ENCODE measurements at places on chromosomes 4 and X. TPM values are rescaled to one million over a fixed set of nuclear protein-coding genes. Genes with fewer than 3 reads are reported as not detected.
A peak's percentile ranks its signal among the peaks of the same experiment; 100 is the strongest.

Gene HERC6
- 6.0 TPM for total RNA-seq

- H3K4me1 ChIP-seq, result no peaks in the 10 kb centered on the region
- no peaks in the 10 kb centered on the region for H3K27me3 ChIP-seq
- DNase-seq, result peak; percentile 5
- no peaks in the 10 kb centered on the region for H3K36me3 ChIP-seq
- H3K4me3 ChIP-seq, result peak overlapping the region; percentile 44
- H3K27ac ChIP-seq, result peak overlapping the region; percentile 81
Observed at GRCh38 chrX:74536832-74537371, 77.5 kb downstream of the RLIM start.

DNA sequence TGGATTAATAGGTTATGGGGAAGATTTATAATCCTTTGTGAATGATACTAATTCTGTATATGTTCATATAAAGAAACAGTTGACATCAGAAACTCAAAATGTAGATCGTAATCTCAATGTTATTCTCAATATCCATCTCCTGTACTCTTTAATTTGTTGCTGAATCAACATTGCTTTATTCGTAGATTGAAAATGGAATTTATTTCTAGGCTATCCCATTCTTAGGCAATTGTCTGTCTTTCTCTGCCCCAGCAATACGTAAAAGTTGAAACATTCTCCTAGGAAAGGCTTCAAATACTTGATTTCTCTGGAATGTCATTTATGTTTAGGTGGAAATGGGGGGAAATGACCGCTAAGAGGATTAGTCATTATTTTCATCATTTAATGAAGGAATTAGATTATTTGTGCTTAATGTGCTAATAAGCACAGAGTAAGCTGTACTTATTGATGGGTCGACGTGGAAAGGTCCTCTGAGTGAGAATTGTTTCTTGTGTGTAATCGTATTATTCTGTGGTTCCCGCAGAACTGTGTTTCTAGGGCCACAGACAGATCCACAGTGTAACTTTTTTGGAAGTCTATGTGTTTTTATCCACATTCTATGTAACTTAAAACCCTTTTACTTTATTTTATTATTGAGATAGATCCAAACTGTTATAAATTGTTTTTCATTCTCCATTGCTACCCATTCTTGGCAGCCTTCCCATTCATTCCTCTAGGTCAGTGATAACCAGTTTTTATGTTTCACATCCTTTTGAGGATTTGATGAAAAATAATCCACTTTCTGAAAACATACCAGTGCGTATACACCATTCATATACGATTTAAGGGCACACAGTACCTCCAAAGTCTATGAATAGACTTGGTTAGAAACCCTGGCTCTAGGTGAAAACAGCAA, 262.9 kb downstream of the ARHGAP10 start:
- H3K27me3 ChIP-seq, result no peaks in the 10 kb centered on the region
- H3K36me3 ChIP-seq, result no peaks in the 10 kb centered on the region
- no peak overlapping the region for H3K27ac ChIP-seq

GRCh38 chr4:23091711-23092110, 399.0 kb downstream of the GBA3 start:
- no peak for DNase-seq
- no peak overlapping the region for H3K27ac ChIP-seq
- H3K36me3 ChIP-seq, result no peaks in the 10 kb centered on the region

DNA sequence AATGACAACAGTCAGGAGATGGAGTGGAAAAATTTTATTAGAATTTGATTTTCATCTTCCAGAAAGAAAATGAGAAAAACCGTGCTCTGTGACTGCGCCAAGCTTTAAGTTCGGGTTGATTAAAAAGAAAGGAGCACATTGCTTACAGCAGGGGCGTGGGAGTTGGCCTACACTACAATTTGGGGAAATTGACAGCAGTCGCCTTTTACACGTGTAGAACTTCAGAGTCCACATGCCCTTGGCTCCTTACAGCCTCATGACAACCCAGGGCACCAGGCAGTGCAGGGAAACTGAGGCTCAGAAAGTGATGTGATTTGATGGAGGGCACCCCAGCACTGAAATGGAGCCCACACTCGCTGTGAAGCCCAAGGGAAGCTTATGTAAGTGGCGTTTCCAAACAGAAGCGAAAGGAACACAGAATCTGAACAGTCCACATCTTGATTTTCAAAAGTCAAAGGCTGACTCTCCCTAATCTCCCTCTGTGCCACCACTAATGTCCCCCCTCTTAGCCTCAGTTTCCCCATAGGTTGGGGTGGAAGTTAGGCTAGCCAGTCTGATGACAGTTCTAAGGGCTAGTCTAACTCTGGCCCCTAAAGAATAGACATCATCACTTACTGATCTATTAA, 5.5 kb downstream of the PPP2R2C start:
- H3K4me3 ChIP-seq, result no peak overlapping the region
- DNase-seq, result no peak
- no peak overlapping the region for H3K27ac ChIP-seq
- H3K27me3 ChIP-seq, result peaks cover 44% of the 10 kb centered on the region

- H3K36me3 ChIP-seq, result no peaks in the 10 kb centered on the region
- no peak for DNase-seq
- H3K27ac ChIP-seq, result no peak overlapping the region
- H3K27me3 ChIP-seq, result no peaks in the 10 kb centered on the region
- no peak overlapping the region for H3K4me3 ChIP-seq
- H3K4me1 ChIP-seq, result no peaks in the 10 kb centered on the region
Observed at GRCh38 chr4:163107754-163108153, 58.9 kb downstream of the NAF1 start.

DNA sequence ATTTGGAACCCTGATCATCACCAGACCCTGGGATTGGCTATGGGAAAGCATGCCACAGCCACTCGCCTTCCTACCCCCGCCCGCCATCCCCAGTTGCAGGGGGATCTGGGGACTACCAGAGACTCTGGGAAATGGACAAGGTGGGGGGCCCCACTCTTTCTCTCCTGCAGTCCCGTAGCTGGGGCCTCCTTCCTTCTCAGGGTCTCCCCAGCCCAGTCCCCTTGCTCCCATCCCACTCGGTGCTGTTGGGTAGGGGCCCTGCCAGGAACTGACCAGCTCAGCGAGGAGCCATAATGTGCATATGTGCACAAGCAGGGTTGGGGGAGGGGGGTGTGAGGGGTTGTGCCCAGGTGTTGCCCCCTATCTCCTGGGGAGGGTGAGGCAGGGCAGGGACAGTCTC, 3.4 kb upstream of the USP11 start:
- no peak for DNase-seq
- H3K4me1 ChIP-seq, result no peaks in the 10 kb centered on the region
- peaks cover 6% of the 10 kb centered on the region for H3K36me3 ChIP-seq
- no peak overlapping the region for H3K27ac ChIP-seq

DNA sequence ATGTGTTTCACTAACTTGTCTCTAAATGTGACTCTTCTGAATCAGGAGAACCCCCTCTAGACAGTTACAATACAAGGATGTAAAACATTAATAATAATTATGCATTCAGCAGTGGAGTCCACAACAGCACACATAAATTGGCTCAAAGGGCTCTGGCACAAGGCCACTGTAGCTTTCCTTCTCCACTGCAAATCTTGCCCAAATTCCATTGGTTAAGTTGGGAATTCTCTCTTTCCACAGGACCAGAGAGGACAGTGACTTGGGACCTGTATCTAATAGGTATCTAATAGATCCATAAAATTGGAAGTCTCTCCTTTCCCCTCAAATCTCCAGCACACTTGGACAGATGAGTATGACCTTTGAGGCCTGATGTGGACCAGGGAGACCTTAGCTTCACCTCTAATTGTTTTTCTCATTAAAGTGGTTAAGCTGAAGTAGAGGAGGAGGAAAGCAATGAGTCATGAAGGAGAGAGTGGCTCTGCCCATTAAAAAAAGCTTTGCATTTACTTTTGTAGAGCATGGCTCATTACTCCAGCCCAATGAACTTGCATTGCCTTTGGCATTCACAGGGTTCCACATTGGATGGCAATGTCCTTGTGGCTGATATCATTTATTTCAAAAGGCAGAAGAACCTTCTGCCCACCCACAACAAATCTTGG, 72.3 kb upstream of the SH3RF1 start:
- no peak for DNase-seq
- H3K4me1 ChIP-seq, result no peaks in the 10 kb centered on the region
- no peaks in the 10 kb centered on the region for H3K27me3 ChIP-seq
- H3K4me3 ChIP-seq, result no peak overlapping the region

DNA sequence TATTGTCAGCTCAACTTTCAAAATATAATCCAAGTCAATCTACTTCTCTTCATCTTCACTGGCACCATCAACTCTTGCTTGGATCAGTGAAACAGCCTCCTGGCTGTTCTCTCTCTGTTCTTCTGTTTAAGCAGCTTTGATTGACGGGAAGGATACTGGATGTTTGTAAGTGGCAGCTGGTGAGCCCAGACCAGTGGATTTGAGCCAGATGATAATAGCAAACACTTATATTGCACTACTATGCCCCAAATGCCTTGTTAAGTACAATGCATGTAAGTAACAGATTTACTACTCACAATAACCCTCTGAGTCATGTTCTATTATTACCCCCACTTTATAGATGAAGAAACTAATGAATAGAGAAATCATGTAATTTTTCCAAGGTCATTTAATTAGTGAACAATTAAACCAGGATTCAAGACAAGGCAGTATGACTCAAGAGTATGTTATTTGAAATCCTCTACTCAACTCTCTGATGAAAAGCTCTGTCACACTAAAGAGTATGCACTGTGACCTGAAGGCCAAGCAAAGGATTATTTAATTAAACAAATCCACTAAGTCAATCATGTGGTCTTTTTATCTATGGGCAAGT, 44.8 kb downstream of the SPANXN3 start:
- no peaks in the 10 kb centered on the region for H3K4me1 ChIP-seq
- H3K27me3 ChIP-seq, result no peaks in the 10 kb centered on the region
- H3K36me3 ChIP-seq, result no peaks in the 10 kb centered on the region
- H3K4me3 ChIP-seq, result no peak overlapping the region
- no peak for DNase-seq
- no peak overlapping the region for H3K27ac ChIP-seq

Gene IBSP
- not detected for total RNA-seq

GRCh38 chrX:129360175-129360574, 163.1 kb downstream of the SMARCA1 start:
- no peaks in the 10 kb centered on the region for H3K4me1 ChIP-seq
- H3K27ac ChIP-seq, result no peak overlapping the region
- peak; percentile 45 for DNase-seq
- no peaks in the 10 kb centered on the region for H3K36me3 ChIP-seq
- H3K4me3 ChIP-seq, result no peak overlapping the region

Gene SLC34A2
- total RNA-seq, result not detected

DNA sequence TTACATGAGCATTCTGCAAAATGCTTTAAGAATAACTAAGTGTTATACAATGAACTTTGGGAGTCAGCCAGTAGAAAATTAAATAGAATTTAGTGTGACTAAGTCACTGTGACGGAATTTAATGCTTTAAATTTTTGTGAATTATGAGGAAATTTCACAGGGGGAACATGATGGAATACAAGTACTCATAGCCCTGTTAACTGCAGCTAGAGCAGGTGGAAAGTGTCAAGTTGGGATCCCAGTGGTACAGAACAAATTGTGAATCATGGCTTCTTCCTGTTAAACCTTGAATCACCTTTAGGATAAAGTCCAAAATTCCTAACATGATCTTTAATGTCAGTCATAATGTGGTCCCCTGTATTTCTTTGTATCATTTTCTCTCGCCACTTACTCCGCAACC, 212.2 kb upstream of the CENPE start:
- H3K27ac ChIP-seq, result no peak overlapping the region
- no peaks in the 10 kb centered on the region for H3K4me1 ChIP-seq
- no peaks in the 10 kb centered on the region for H3K27me3 ChIP-seq

Gene USP17L13
- not detected for total RNA-seq

Gene COL25A1
- total RNA-seq, result 2.5 TPM

Gene ZNF630
- total RNA-seq, result 4.5 TPM

Gene FGFBP2
- total RNA-seq, result 33.0 TPM

DNA sequence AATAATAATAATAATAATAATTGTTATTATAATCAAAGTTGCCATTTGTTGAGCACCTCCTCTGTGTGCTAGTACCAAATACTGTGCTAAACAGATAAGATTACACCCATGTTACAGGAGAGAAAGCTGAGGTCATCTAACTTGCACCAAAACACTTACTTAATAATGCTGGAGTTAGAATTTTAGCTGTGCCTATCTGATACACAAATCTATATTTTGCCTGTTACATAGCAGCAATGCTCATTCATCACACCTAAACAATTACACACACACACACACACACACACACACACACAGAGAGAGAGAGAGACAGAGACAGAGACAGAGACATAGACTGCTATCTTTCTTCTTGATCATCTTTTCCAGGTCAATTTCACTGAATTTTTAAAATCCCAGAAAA, 170.9 kb upstream of the KLF3 start:
- no peaks in the 10 kb centered on the region for H3K27me3 ChIP-seq
- no peaks in the 10 kb centered on the region for H3K36me3 ChIP-seq
- H3K4me1 ChIP-seq, result peaks cover 22% of the 10 kb centered on the region
- H3K27ac ChIP-seq, result no peak overlapping the region

DNA sequence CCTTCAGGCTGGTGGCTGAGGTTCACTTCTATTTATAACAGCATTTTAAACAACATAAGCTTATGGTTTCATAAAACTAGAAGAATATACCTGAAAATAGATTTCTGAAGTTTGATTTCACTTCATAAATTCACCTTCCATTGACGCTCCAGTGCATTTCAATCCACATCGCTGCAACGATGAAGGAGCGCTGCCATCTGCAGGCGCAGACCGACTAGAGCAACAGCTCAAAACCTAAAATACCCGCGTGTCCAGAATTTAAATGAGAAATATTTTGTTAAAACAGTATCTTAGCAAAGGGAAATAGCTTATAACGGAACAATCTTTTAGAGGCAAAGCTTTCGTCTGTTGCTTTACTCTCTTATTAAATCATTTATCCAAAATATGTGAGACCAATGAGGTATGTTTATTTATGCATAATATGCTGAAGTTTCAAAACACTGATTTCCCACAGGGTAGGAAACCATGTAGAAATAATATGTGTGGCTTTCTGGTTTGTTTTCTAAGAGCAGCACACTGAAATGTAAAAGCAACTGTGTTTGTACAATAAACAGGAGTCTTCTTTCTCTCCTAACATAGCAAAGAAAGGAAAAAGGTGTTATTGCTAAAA, 816.4 kb upstream of the FRG1 start:
- no peak overlapping the region for H3K4me3 ChIP-seq
- no peak for DNase-seq
- no peaks in the 10 kb centered on the region for H3K36me3 ChIP-seq
- no peaks in the 10 kb centered on the region for H3K27me3 ChIP-seq
- H3K27ac ChIP-seq, result no peak overlapping the region

DNA sequence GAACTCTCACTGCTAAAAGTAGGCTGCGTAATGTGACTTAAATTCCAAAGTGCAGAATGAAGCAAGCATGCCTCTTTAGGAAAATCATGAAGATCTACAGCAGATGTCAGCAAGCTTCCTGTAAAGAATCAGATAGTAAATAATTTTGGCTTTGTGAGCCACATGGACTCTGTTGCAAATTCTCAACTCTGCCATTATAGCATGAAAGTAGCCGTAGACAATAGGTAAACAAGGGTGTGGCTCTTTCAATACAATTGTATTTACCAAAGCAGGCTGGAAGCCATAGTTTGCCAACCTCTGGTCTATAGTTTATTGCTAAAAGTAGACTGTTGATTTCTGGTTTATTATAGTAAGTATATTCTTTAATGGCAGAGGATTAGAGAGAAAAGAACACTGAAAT, 80.3 kb upstream of the FAM9B start:
- no peak for DNase-seq
- H3K4me3 ChIP-seq, result no peak overlapping the region
- no peaks in the 10 kb centered on the region for H3K27me3 ChIP-seq
- H3K36me3 ChIP-seq, result no peaks in the 10 kb centered on the region
- no peaks in the 10 kb centered on the region for H3K4me1 ChIP-seq
